Stimulated activated CD8-positive, alpha-beta memory T cell treated with anti-CD3 and anti-CD28 coated beads, Interleukin-15, amount 100 ng/mL, for 4 hours (primary cell): ENCODE measurements at places on chromosomes 11 and 22.

DNA sequence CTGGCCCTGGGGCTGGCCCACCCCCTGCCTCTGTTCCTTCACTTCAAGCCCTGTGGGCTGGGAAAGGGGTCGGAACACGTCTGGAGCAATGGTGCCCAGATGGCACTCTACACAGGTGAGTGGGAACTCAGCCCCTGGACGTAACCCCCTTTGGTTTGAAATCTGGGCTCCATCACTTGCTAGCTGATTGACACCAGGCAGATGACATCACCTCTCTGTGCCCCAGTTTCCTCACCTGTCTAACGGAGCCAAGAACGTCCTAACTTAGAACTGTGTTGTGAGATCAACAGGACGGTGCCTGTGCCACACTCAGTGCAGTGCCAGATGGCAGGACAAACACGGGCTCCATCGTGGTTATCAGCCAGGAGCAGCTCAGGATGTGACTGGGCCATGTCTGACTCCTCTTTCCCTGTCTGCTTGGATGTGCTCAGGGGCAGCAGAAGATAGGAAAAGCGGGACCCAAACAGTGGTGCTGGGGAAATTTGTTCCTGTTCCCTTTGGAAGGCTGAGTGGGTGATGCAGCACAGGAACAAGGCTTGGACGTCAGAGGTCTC is 24.4 kb downstream of the NPTXR start:
- no peak for DNase-seq

DNA sequence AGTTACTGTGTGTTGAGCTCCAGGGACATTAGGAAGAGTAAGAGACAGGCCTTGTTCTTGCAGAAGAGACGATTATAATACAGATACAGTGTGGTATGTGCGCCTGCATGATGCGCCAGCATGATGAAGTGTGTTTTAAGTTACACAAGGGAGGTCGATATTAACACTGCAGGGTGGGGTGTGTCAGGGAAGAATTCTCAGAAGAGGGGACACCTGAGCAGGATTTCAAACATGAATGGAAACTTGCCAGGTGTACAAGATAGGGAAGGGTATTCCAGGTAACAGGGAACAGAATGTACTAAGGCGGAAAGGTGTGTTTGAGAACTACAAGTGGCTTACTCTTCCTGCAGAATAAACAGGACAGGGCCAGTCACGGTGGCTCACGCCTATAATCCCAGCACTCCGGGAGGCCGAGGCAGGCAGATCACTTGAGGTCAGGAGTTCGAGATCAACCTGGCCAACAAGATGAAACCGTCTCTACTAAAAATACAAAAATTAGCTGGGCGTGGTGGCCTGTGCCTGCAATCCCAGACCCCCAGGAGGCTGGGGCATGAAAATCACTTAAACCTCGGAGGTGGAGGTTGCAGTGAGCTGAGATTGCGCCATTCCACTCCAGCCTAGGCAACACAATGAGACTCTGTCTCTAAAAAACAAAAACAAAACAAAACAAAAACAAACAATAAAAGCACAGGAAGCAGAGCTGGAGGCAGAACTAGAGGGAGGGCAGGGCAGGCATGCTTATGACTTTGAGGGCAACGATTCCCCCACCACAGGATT is 59.0 kb downstream of the SYN3 start:
- no peak for DNase-seq

- no peak for DNase-seq
Observed at GRCh38 chr22:49961005-49961600, 531 bp downstream of the PIM3 start.

- no peak for DNase-seq
Observed at GRCh38 chr11:95501761-95502266, 270.8 kb upstream of the SESN3 start.

- DNase-seq = no peak
Observed at GRCh38 chr11:85767246-85767945, 43.5 kb downstream of the SYTL2 start.

GRCh38 chr11:61034704-61035525 is 63.4 kb downstream of the CD6 start:
- no peak for DNase-seq

DNA sequence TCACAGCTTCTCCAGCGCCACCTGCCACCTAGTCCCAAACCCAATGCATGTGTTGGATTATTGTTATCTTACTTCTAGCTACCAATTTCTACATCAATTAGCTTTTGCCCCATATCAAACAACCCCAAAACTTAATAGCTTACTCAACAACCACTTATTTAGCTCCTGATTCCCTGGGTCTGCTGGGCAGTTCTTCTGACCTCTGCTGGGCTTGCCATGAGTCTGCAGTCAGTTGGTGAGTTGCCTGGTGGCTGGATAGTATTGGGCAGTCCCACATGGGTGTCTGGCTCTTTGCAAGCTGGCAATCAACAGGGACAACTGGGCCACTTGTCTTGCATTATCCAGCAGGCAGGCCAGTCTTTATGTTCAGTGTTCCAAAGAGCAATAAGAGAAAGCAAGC is 13.6 kb upstream of the MS4A15 start:
- DNase-seq = no peak

DNA sequence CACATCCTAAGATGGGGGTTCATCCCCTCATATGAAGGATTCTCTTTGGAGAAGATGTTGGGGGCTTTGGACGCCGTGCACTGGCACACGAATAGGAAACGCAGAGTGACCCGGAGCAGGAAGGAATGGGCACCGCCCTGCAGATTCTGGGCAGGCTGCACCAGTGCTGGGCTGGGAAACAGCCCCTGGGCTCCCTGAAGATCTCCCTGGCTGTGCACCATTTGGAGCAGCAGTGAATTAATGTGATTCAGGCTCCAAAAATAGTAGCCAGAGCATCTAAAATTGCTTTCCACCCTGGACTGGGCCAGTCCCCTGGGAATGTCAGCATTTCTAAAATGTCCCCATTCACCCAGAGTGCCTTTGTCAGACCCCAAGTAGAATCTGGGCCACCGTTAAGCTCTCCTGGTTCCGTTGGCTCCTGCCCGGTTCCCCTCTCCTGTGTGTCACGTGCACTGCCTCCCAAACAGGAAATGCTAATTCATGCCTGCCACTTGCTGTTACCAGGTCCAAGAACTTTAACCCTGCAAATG is 18.6 kb downstream of the IRAG1 start:
- DNase-seq = no peak

DNA sequence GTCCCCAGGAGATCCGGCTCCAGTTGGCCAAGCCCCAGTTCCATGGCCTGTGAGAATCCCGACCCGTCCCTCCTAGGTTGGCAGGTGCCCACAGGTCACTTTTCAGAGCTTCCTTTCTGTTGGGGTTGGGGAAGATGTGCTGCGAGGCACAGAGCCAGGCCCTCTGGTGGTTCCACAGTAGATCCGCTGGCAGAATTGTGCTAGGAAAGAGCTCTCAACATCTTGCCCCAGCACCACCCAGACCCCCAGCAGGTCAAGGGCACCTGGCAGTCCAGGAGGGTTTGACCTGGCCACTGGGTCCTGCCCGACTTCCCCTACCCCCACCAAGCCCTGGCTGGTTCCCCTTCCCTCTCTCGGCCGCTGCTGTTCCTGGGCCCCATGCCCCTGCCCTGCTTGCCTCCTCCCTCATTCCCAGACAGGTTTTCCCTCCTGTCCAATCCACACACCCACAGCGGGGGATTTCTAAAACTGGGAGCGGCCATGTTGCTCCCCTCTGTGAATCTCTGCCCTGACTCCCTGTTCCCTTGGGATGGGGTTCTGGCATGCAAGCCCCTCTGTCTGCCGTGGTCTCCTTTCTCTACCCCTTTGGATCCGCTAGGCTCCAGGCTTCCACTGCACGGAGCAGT is 26.2 kb upstream of the GCAT start:
- no peak for DNase-seq

- DNase-seq = no peak
Observed at GRCh38 chr11:30735946-30736345, 149.8 kb upstream of the MPPED2 start.

DNA sequence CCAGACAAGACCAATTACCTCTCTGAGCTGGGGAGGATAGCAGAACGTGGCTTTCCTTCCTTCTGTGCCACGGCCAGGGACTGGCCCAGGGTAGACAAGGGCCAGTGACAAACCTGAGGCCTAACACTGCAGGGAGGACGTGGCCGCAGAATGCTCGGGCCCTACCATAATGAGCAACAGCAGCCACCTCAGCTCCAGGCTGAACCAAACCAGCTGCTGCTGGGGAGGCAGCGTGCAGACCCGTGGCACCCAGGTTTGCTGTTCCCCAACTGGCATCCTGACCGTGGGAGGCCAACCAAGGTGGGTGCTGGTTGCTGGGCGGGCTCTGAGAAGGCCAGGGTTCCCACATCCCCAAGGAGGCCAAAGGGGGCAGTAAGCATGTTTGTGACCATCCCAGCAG is 83.0 kb downstream of the MORC2 start:
- no peak for DNase-seq

GRCh38 chr22:23751441-23751996 is 607 bp upstream of the ZNF70 start:
- DNase-seq = no peak

DNA sequence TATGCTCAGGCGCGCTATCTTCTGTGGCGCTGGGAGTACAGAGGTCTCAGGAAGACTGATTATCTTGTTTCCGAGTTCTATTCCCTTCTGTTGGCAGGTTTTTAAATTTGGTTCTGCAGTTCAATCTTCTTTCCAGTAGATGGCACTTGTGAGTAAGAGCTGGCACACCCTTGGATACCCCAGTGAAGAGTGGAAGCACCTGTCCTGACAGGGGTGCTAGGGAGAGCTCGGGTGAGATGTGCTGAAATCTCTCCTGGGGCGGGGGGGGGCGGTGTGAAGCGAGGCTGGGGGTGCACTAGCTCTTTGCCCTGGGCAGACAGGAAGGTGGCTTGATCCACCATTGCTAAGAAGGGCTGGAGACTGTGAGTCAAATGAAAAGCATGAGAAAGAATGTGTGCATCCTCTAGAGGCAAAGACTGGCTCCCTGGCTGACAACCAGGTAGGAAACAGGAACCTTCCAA is 679.9 kb upstream of the CCDC179 start:
- no peak for DNase-seq

DNA sequence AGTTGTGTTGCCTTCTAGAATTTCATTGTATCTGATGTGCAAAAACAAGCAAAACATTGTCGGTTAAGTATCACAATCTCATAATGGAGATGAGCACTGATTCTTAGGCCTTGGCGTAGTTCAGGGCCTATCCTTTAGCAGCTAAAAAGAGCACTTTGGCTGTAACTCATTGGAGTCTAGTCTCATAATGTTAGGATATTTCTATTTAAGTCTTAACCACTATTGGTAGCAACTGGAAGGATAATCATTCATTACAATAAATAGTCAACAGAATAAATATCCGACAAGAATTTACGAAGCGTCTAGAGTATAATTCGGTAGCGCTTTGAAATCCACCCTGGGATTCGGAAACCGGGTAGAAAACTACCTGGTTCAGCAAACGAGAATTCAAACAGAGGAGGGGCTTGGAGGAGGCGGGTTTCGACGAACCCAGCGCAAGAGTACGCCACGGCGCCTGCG is 461 bp upstream of the EED start:
- peak; percentile 85 for DNase-seq

GRCh38 chr11:10567446-10567845 is 1.0 kb downstream of the LYVE1 start:
- no peak for DNase-seq

DNA sequence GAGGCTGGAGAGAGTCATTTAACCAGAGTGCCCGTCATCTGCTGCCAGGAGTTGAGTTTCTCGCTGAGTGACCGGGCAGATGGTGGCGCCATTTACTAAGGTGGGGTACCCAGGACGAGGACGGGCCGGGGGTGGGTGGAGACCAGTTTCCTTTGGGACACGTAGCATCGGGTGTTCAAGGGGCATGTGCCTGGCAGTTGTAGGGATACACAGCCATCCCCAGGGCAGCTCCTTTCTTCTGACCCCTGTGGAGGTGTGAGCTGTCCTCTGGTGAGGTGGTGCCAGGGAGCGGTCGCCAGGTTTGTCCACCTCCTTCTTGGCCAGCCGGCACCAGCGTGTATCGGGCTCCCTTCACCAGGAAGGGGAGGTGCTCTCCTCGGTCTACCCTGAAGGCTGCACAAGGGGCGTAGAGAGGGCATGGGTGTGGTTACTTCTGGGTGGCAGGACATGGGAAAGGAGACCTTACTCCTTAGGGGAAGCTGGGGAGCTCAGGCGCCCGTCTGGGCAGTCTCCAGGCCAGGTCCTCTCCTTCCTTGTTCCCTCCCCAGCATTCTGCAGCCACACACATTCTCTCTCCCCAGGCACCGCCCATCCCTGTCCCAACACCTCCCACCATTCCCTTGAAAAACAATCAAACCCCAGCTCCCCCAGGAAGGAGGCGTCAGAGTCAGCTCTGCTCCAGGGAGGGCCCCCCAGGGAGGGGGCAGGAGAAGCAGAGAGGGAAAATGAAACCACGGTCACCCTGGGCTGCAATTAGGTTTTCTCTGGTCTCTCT is 10.3 kb upstream of the MB start:
- DNase-seq = peak; percentile 33
